ENCODE measurements at places on chromosomes 12 and 14. TPM values are rescaled to one million over a fixed set of nuclear protein-coding genes. Genes with fewer than 3 reads are reported as not detected.

GRCh38 chr12:112665958-112666357 is 125.6 kb upstream of the RPH3A start:
- DNase-seq = no peak

DNA sequence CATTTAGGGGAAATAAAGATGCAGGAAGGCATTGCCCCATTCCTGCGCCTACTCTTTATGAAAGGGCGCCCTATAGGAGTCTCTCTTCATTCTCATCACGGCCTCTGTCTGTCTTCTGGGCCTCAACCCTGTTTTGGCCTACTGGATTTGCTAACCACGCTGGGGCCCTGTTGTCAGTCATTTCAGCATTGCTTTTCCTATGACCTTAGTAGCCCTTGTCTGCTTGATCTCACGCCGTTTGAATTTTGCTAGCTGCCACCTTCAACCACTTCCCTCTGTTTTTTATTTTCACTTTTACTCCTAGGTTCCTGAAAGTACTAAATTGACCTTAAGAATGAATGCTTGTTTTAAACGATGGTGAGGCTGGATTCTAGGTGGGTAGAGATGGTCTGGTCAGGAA is 139.0 kb downstream of the SYNE2 start:
- DNase-seq = no peak

- no peak for DNase-seq
Observed at GRCh38 chr14:96143906-96144305, 60.7 kb upstream of the BDKRB2 start.

MANSC4 gene
- not detected for total RNA-seq

DNA sequence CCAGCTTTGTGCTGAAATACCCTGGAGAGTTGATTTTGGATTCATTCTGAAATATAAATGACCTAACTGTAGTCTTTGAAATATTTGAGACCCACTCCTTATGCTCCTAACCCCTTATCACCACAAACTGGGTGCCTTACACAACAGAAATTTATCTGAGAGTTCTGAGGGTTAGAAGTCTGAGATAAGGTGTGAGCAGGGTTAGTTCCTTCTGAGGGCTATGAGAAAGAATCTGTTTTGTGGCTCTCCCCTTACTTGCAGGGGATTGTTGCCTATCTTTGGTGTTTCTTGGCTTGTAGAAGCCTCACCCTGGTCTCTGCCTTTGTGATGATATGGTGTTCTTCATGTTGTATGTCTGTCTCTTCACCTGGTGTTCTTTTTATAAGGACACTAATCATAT is 91.7 kb downstream of the DERA start:
- DNase-seq = no peak

- no peak for DNase-seq
Observed at GRCh38 chr14:94447206-94447605, 5.4 kb downstream of the SERPINA11 start.

GRCh38 chr14:69999261-69999674 is 120.1 kb downstream of the SMOC1 start:
- peak; percentile 66 for DNase-seq

GRCh38 chr14:59137256-59137655 is 51.2 kb upstream of the DAAM1 start:
- DNase-seq = no peak

RIN3 gene
- 6.9 TPM for total RNA-seq

DNA sequence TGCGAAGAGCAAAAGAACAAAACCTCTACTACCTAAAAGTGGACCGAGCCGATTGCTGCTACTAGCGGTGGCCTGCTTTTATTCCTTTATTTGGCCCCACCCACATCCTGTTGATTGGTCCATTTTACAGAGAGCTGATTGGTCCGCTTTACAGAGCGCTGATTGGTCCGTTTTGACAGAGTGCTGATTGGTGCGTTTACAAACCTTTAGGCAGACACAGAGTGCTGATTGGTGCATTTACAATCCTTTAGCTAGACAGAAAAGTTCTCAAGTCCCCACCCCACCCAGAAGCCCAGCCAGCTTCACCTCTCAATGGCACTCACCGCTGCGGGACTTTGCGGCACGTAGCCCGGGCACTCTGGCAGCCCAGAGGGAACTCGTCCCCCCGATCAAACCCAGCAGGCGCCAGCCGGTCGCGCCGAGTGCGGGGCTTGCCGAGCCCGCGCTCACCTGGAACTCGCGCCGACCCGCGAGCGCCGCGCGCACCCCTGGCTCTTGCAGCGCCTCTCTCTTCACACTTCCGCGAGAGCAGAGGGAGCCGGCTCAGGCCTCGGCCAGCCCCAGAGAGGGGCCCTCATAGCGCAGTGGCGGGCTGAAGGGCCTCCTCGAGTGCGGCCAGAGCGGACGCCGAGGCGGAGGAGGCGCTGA is 8.7 kb upstream of the FGD4 start:
- peak; percentile 44 for DNase-seq

KLHDC2 gene
- total RNA-seq = 94.7 TPM

- DNase-seq = no peak
Observed at GRCh38 chr14:39275395-39275794, 41.7 kb downstream of the MIA2 start.

DNA sequence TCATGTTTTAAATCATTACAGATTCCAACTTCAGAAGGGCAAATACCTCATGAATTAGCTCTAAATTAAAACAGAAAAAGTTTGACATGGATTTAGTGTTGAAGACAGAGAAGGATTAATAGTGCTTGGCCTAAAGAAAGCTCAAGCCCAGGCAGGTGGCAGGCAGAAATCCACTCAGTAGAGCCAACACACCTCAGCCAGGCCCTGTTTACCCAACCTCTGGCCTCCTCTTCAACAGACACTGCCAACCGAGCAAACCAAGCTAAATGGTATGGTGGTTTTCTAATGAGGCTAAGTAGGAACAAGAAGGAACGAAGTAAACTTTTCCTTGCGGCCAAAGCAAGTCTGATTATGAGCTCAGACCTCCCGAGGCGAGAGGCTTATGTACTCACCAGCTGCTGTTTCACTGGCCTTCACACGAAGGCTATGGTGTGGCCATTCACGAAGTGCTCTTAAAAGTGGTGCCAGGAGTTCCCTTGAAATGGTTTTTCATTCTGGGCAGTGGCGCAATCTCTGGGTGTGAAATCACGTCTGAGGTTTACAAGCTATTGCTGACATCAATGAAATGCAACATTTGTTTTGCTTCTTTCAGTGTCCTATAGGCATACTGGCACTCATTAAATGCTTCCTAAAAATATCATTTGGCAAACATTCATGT is 124.1 kb upstream of the LGR5 start:
- peak; percentile 35 for DNase-seq

OTX2 gene
- 0.10 TPM for total RNA-seq

GRCh38 chr12:106861984-106862916 is 87.8 kb downstream of the RIC8B start:
- no peak for DNase-seq

CLEC1A gene
- 2.7 TPM for total RNA-seq

DNA sequence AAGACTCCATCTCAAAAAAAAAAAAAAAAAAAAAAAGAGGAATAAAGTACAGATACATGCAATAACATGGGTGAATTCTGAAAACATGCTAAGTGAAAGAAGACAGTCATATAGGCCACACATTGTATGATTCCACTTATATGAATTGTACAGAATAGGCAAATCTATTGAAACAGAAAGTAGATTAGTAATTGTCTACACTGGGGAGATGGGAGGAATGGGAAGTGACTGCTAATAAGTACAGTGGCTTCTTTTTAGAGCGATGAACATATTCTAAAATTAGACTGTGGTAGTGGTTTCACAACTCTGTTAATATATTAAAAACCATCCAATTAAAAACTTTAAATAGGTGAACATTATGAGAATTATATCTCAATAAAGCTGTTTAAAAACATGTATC is 74.4 kb downstream of the ANKS1B start:
- no peak for DNase-seq

- DNase-seq = no peak
Observed at GRCh38 chr14:96349286-96350075, 13.7 kb downstream of the ATG2B start.

- DNase-seq = peak; percentile 35
Observed at GRCh38 chr12:105330931-105331804, 677 bp downstream of the C12orf75 start.

DNA sequence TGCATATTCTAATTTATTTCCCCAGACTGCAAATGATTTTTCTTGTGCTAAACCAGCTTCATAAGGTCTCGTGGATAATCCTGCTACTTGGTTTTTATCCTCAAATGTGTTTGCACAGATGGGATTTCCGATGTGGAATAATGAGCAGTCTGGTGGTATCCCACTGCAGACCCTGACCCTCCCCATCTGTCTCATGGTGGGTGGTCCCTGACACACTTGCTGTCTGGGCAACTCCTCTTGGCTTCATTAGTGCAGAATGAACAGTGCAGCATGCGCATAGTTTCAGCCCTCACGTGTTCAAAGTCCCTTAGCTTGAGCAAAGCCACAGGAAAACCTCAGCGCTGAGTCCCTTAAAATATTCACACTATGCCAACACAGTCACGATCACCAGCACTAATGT is 996.5 kb downstream of the AACS start:
- peak; percentile 18 for DNase-seq

GRCh38 chr14:82403987-82404386 is 870.3 kb upstream of the SEL1L start:
- no peak for DNase-seq

DNA sequence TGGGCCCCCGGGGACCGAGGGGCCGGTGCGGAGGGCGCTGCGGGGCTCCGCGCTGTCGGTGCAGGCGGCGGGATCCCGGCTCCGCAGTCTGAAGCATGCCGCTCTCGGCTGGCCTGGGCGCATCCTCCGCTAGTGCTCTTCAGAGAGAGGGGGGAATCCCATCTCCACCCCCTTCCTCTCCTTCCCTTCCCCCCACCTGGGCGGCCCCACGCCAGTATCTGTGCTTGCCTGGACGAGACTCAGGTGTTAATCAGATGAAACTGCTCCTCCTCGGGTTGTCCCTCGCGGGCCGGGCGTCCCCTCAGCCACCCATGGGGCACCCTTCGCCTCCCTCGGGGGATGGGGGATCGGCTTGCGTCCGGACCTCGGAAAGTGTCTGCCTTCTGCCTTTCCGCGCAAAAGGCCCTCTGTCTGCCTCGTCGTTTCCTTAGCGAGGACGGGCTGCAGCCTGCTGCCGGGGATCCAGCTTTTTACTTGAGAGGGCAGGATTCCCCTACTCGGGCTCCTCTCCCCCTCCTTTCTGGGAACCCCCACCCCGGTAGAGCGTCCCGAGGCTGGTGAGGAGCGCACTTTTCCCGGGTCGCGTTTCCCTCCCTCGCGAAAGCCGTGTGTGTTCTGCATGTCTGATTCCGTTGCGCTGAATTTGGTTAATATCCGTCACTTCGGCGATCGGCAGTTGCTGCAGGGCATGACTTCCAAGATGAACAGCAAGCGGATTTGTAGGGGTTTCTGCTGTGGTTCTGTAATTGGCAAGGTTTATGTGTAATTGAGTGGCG is 1.1 kb downstream of the GPHN start:
- DNase-seq = peak; percentile 47
